ENCODE measurements at places on chromosomes 1 and 21.

GRCh38 chr1:64039390-64039926, 164.0 kb upstream of the UBE2U start:
- no peak for DNase-seq

DNA sequence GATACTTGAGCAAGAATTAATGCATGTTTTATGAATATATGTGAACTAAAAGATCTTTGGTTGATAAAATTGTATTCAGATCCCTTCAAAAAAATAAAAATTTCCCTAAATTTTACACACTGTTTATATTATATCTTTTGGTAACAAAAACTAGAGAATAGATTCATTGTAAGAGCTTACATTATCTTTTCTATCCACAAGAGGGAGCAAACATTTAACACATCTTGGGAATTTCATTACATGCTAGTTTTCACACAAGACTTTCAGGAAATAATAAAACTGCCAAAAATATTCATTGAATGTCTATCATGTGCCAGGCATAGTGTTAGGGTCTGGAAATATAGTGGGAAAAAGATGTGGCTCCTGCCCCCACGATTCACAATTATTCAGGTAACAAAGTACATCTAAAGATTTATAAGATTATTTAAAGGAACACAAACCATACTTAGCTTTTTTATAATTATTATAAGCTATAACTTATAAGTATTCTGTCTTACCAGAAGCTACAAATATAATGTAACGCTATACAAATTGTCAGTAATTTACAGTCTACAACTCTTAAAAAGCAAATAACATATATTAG, 30.6 kb downstream of the FAF1 start:
- DNase-seq = no peak

- peak; percentile 8 for DNase-seq
These were observed 55.5 kb downstream of the GABPA start for GRCh38 chr21:25790122-25790877.

DNA sequence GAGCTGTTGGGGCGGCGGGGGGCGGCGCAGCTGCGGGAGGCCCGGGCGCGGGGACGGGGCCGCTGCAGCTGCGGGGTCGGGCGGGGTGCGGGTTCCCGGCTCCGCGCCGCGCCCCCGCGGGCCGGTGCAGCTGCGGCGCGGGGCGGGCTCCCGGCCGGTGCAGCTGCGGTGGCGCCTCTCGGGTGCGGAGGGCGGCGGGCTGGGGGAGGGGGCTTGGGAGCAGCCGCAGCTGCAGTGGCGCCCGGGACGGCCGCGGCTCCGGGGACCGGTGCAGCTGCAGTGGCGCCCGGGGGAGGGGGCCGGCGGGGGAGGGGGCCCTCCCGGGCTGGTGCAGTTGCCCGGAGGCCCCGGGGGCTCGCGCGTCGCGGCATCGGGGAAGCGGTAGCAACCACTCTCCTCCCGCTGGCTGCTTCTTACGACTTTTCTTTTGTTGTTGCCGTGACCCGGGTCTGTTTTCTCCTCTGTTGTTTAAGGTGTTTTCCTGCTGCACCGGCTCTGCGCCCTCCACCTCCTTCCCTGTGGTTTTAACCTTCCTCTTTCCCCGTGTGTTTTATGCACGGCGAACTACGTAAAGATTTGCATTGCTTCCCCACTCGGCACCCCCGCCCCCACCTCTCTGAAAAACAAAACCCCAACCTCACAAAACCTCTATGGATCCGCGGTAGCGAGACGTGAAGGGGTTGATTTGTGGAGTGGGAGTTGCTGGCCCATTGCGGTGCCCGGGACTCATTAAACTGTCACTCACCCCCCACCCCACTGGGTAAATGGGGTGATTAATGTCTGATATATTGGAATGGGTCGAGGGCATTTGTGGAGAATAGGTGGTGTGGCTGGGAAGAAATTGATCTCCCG, 1.7 kb upstream of the ZBTB18 start:
- DNase-seq = no peak

DNA sequence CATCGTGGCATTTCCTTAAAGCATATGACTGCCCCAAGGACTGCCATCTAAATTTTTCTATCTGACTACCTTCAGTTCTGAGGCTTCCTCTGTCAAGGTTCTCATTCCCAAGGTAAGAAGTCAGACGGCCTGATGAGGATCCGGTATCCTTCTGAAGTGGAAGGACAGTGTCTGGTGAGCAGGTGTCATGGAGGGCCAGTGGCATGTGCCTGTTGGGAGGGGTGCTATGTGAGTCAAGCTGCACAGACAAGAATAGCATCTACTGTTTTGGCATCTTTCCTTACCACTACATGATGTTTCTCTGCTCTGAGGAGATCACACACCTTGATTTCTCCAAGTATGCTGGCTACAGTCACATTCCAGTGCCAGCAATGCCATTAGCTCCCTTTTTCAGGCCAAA, 99.6 kb upstream of the RGS1 start:
- DNase-seq = no peak
